ENCODE measurements at places on chromosomes 7 and 10.

- DNase-seq = peak; percentile 58
These were observed 131.3 kb upstream of the NPVF start for GRCh38 chr7:25359471-25360059.

- peak; percentile 72 for DNase-seq
These were observed 718.9 kb downstream of the LRMDA start for GRCh38 chr10:76150139-76150875.

DNA sequence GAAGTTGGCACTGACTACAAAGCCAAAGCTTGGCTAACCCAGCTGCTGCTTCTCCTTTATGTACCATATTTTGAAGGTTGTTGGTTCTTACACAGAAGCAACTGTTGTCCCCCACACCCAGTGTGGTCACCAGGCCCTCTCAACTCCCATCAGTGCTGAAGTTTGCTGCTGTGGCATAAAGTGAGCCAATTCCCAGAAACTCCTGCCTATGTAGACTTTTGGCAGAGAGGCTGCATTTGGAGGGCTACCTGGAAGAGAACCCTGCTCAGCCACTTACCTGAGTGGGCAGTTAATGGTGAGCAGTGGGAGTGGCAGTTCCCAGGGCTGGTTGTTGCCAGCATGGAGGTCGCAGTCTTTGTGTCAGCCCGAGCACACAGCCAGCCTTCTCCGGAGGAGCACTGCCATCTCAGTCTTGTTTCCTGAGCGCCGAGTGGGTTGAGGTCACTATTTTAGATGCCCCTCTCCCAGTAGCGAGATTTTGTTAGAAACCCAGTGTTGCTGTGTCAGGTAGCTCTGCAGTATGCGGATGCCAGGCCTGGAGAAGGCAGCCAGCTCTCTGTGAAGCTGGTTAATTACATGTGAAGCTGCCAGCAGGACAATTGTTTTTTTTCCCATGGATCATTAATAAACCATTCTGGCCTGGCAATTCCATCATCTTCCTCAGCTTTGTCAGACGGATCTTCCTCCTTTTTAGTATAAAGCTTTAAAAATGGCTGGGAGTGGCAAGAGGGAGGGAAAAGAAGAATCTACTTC is 24.5 kb downstream of the LRRC4 start:
- DNase-seq = no peak

- no peak for DNase-seq
These were observed 153.8 kb downstream of the ZNF22 start for GRCh38 chr10:45154502-45154901.

DNA sequence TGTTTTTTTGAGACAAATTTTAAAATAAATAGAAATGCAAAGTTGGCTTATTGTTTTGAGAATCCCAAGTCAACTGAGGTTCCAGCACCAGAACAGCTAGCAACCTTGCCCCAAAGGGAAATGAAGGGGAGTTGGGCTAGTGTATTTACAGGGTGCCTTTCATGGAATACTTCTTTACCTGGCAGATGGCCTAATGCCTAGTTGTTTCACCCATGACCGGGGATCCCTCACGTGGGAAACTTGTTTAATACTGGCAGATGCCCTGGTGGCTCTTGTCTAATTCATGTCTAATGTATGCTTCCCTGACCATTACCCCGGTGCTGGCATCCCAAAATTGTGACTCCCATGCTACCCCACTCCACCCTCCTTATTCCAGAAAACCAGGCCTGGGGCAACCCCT is 861.1 kb upstream of the ZWINT start:
- DNase-seq = no peak

- no peak for DNase-seq
These were observed 1.7 kb upstream of the CD36 start for GRCh38 chr7:80636709-80637108.
